Smooth muscle cell of the pulmonary artery (primary cell): ENCODE measurements at places on chromosomes 12 and 14. TPM values are rescaled to one million over a fixed set of nuclear protein-coding genes. Genes with fewer than 3 reads are reported as not detected.

The RNASE9 gene
- not detected in 2 replicates for total RNA-seq

The LHX5 gene
- total RNA-seq: not detected in 2 replicates

The ACSM4 gene
- not detected in 2 replicates for total RNA-seq

The AMDHD1 gene
- 0.07 and 0.13 TPM in 2 replicates for total RNA-seq

The SCNN1A gene
- 0.07 TPM in 1 of 2 replicates, not detected in the other for total RNA-seq

The WBP11 gene
- 21.6 TPM in 2 replicates for total RNA-seq
